Fibroblast of villous mesenchyme (primary cell): ENCODE measurements at places on chromosomes 16 and 17. TPM values are rescaled to one million over a fixed set of nuclear protein-coding genes. Genes with fewer than 3 reads are reported as not detected.

Gene PTX4
- 0.32 and 0.43 TPM in 2 replicates for total RNA-seq

Gene G6PC1
- not detected in 2 replicates for total RNA-seq

Gene HSD11B2
- not detected in 2 replicates for total RNA-seq

GRCh38 chr17:77634710-77635109 is 323.8 kb upstream of the TNRC6C start:
- DNase-seq: no peak

DNA sequence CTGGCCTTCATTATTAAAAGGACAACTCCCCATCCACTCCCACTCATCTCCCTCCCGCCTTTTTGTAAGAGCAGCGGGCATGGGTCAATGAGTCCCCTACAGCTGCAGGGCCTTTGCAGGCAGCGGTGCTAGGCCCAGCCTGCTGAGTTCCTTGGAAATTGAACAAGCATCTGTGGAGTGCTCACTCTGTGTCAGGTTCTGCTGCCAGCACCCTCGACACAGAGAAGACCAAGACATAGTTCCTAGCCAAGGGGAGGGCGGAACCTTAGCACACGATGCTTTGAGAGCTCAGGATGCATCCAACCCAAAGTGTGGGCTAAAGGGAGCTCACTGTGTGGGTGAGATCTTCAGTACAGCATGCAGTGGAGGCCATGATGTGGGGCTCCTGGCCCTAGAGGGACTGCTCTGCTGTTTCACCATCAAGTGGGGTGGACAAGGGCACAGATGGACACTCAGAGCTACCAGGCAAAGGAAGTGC is 27.6 kb downstream of the RMI2 start:
- no peak for DNase-seq

GRCh38 chr17:28574526-28574925 is 2.2 kb downstream of the ALDOC start:
- DNase-seq: no peak

GRCh38 chr17:66904760-66905624 is 59.5 kb upstream of the CACNG4 start:
- DNase-seq: peak; percentile 59

GRCh38 chr16:67257486-67258160 is 8.8 kb downstream of the SLC9A5 start:
- DNase-seq: no peak

GRCh38 chr17:9346296-9346926 is 229.2 kb downstream of the STX8 start:
- peak; percentile 72 for DNase-seq

DNA sequence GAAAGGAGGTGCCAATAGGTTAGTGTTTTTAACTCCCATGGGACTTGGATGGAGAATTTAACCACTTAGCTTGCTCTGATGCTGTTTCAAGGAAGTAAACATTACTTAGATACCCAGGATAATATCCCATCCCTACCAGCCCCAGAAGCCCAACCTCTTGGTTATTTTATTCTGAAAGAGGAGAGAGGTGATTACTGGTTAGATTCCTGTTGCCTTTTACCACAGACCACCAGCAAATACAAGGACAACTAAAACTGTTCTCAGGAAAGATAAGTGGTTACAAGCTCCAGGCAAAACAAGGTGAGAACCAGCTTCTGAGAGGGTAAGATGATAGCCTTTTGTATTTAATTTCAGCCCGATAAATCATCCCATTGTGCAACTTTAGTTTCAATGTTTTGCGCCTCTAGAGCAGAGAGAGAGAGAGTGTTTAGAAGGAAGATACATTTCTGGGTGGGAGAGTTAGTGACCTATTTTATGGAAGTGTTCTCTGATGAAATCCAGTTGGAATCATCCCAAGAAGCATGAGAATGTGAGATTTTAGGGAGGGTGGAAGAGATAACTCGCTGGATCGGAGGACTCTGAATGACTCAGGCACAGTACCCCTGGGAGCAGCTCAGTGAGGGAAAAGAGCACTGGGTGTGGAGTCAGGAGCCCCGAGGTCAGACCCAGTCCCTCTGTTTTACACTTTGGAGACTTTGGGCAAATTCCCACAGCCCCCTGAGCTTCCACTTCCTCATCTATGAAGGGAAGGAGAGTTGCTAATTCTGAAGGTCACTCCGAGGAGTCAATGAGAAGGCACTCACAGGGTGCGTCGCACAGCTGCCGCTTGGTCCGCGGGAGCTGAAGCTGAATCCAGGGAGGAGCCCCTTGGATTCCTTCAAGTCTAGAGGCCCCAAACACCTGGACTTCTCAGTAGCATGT is 12.1 kb downstream of the GLP2R start:
- peak; percentile 98 for DNase-seq

GRCh38 chr16:69435977-69436820 is 11.8 kb downstream of the CYB5B start:
- no peak for DNase-seq

DNA sequence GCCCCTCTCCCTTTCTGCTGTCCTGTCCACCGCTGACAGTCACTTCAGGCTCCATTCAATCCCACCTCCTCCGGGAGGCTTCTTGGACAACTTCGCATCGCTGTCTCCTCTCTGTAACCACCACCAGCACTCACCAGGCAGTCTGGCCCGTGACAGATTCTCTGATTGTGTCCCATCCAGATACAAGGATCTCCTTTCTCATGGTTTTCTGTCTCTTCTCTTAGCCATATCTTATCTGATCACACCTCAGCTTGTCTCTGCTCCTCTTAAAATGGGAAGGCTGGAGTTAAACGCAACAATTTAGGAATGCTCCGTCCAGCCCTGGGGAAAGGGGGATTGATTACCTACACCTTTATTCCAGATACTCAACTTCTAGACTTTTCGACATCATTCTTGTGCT is 56.9 kb upstream of the ARHGAP44 start:
- no peak for DNase-seq
